ENCODE measurements at places on chromosomes 7 and 10. TPM values are rescaled to one million over a fixed set of nuclear protein-coding genes. Genes with fewer than 3 reads are reported as not detected.

INMT gene
- total RNA-seq = not detected

OR2A14 gene
- not detected for total RNA-seq

SSC4D gene
- 1.5 TPM for total RNA-seq

ATRNL1 gene
- total RNA-seq = 0.20 TPM

HK1 gene
- 37.5 TPM for total RNA-seq

NME8 gene
- total RNA-seq = not detected

MXI1 gene
- 5.7 TPM for total RNA-seq

NEUROD6 gene
- not detected for total RNA-seq

CTAGE4 gene
- not detected for total RNA-seq

VKORC1L1 gene
- total RNA-seq = 33.9 TPM

CNNM2 gene
- total RNA-seq = 5.3 TPM

CPSF4 gene
- 40.7 TPM for total RNA-seq

TFR2 gene
- 2.1 TPM for total RNA-seq

NPVF gene
- total RNA-seq = not detected

KCND2 gene
- not detected for total RNA-seq

LMOD2 gene
- total RNA-seq = not detected

All from A549 treated with ZK216348 at 1 μM for 4 hours (cell line).